ENCODE measurements at places on chromosomes 2 and 18.

DNA sequence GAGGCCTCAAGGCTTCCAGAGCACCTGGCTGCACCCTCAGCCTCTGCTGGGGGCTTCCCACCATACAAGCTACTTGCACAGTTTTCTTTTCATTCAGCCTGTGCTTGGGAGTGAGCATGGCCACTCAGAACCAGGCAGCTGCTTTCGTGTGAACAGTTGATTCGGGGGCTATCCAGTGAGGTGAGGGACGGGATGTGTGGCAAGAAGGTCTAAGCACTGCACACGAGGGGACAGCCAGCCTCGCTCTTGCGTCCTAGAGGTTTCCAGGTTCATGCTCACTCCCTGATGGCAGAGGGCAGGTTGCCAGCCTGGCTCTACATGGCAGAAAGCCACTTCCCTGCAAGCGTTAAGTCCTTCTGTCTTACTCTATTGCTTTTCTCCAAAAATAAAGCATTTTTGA, 146.2 kb downstream of the MBP start:
- no peak for DNase-seq

GRCh38 chr18:72114801-72115594, 429.1 kb downstream of the CBLN2 start:
- no peak for DNase-seq

- no peak for DNase-seq
Observed at GRCh38 chr2:239625156-239625845, 224.5 kb upstream of the HDAC4 start.

DNA sequence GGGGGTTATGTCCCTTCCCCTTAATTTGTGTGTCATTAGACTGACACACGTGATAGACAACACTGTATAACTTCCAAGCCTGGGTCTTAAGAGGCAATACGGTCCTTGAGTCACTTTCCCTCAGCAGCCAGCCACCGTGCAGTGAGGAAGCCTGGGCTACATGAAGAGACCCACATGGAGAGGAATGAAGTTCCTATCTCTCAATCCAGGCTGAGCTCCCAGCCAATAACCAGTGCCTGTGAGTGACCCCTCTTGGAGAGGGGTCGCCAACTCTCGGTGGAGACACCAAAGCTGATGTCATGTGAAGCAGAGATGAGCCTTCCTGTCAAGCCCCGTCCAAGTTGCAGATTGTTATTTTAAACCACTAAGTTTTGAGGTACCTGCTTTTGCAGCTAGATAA, 5.7 kb upstream of the WDSUB1 start:
- no peak for DNase-seq

GRCh38 chr2:39119732-39120520, 925 bp downstream of the SOS1 start:
- DNase-seq = peak; percentile 52

DNA sequence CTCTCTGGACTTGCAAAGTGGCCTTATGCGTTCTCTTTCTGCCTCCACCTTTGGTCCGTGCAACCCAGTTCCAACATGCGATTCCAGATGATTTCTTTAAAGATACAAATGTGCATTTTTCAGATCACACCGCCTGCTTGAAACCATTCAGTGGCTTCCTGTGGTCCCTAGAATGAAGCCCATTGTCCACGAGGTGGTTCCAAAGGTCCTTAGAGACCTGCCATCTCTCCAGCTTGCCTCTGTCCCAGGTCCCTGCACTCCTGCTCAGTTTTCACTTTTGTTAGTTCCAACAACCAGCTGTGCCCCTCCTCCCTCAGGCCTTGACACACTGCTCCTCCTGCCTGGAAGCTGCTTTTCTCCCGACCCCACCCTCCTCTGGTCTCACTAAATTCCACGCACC, 3.6 kb upstream of the INO80C start:
- DNase-seq = no peak

DNA sequence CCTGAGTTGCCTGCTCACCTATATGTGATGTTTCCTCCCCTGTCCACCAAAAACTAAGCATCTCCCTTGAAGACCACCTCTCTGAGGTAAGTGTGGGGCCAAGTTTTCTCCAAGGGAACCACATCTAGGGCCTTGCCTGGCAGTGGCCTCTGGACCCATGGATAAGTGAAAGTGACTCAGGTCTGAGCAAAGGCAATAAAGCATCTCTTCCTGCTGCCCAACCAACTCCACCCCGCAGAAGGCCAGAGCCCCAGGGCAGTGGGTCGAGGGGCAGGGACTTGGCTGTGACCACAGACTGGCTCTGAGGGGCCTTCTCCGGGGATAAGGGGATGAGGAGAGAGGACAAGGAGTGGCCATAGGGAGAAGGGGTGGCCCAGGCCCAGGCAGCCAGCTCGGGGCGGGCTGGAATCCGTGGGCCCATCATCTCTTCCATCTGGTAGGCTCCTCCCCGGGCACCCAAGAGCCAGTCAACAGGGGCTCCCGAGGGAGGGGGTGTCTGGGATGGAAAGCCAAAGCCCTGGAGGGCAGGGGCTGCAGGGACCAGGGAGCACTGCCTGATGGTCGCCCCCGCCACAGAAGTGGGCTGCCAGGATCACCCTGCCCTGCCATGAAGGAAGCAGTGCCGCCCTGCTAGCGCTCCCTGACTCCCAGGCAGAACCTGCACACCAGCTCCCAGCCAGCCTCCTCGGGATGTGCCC, 33.4 kb downstream of the EMX1 start:
- no peak for DNase-seq

- no peak for DNase-seq
Observed at GRCh38 chr2:37457401-37457901, 113.0 kb downstream of the QPCT start.

GRCh38 chr2:14051401-14051800, 581.1 kb upstream of the LRATD1 start:
- no peak for DNase-seq

- no peak for DNase-seq
Observed at GRCh38 chr18:64210401-64210949, 61.6 kb upstream of the LINC00305 start.

- DNase-seq = no peak
Observed at GRCh38 chr2:200618590-200619021, 32.8 kb downstream of the AOX1 start.

GRCh38 chr18:63336366-63337099, 17.0 kb upstream of the BCL2 start:
- peak; percentile 56 for DNase-seq

GRCh38 chr2:47645246-47645645, 137.7 kb upstream of the MSH6 start:
- no peak for DNase-seq

DNA sequence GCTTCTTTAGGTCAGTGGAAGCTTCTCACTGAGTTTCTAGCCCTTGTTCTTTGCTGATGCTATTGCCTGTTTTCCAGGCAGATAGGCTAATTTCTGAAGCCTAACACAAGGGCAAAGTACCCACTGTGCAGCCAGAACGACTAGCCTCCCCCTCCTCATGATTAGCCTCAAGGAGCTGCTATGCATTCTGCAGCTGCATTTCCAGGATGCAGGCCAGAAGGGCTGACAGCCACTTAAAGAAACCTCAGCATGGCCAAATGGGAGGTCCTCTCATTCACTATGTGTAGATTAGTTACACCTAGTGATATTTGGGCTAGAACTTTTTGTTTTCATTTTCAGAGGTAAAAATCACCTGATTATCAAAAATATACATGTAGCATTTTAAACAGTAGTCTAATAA, 216.0 kb downstream of the RAD51AP2 start:
- DNase-seq = no peak

DNA sequence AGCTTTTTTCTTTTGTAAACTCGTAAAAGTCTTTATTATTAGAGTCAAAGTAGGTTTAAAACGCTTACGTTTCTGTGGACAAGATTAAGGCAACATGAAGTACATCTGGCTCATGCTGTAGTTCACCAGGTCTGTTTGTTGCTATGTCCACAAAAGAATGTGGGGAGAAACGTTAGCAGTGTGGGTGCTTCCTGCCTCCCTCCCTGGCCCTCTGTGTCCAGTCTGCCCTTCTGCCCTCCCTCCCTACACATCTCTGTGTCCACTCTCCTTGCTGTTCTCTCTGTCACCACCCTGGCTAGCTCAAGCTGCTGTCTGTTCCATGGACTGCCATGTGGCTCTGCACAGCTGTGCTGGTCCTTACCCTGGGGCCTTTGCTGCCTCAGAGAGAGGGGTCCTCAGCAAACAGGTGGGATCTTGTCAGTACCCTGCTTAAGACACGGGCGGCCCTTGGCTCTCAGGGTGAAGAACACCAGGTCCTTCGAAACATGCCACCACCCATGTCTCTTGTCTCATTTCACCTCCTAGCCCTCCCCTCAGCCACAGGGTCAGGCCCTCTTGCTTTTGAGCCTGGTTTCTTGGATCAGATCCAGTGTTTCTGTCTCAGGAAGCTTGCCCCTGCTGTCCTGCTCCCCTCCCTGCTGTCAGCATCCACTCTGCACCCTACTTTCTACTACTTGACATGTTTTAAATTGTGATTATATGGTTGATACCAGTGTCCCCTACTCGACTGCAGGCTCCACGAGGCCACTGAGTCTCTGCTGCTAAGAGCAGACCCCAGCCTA, 79.2 kb downstream of the LIMS1 start:
- DNase-seq = no peak

GRCh38 chr2:239249048-239249447, 151.8 kb downstream of the HDAC4 start:
- no peak for DNase-seq

GRCh38 chr2:119697290-119698020, 18.5 kb downstream of the TMEM177 start:
- no peak for DNase-seq

DNA sequence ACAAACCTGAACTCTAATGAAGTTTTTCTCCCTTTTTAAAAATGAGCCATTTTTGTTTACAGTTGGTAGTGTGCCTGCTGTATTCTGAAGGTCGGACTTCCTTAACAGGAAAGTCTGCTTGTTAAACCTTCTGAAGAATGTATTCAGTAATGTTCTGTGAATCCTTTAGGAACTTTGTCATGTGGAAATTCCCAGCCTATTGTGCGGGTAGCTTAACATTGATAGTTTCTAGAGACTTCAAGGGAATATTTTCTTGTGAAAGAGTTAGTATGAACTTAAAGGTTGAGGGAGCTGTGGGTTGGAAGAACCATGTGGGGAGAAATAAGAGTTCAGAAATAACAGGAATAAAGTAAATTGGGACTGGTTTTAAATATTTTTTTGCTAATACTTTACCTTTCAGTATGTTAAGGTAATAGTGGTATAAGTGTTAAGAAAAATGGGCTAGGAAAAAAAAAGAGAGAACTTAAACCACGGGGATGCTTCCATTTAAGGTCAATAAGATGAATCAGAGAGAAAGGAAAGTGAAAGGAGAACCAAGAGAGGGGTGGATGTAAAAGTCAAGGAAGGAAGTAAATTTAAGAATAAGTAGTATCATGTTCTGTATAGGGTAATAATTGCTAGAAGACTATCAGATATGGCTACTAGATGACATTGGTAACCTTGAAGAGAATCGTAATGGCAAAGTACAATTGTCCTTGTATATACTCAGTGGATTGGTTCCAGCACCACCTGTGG, 90.5 kb downstream of the PMS1 start:
- DNase-seq = peak; percentile 18

DNA sequence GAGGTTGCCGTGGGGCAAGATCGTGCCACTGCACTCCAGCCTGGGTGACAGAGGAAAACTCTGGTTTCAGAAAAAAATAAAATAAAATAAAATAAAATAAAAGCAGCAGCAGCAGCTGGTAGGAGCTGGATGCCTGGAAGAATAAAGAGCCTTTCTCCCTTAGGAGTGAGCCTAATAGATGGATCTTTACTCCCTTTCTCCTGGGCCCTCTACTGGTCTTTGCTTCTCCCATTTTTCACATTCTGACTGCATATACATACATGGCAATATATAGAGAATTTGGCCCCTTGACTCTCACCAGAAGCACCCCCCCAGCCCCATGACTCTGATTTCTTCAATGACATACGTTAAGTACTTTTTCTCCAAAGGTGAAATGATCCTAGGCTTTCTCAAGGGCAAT, 9.8 kb upstream of the MALT1 start:
- DNase-seq = no peak

DNA sequence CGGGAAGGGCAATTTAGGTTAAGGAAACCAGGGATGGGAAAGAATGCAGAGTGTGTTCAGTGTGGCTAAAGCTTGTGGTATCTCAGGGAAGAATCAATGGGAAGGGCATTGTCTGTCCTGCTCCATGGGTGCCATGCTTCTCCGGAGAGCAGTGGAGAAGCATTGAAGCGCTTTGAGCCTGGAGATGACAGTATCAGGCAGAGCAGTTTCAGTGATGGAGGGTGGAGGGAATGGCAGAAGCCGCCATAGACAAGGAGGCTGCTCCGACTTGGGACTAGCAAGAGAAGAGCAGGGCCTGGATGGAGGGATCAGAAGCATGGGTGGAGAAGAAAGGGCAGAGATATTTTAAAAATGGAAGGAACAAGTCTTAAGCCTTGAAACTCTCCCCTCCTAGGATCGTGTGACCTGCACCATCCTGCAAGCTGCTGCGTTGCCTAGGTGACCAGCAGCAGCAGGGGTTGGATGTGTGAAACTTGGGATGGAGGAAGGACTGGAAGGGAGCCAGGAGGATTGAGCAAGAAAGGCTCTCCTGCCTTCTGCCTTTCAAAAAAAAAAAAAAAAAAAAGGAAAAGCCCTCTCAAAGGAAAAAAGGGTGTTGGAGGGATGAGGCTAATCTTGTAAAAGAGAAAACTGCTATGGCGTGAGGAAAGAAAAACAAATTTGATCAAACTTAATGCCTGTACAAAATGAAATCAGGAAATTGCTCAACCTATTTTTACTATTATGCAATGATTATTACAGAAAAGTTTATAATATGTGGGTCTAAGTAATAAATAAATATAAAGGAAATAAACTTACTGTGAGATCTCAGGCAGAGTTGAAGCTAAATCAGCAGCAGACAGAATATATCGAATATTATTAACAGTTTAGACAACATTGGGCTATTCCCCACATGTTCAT, 493.8 kb upstream of the NRP2 start:
- DNase-seq = no peak

DNA sequence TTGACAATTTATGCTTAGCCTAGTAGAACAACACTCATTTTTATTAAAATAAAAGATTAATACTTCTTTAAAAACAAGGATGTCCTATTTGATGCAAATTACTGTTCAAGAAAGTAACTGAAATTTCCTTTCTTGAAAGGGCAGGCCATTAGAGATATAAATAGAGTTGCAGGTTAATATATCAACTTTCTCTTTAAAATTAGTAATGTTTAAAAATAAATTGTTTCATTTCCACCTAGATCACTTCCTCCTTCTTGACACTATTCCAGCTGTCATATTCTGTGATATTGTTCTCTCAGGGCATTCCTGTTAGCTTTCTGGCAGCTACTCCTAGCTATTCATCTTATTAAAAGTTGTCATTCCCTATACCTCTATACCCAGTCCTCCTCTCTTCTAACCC, 357.9 kb upstream of the NRP2 start:
- no peak for DNase-seq

GRCh38 chr2:235112365-235112764, 160.5 kb downstream of the SH3BP4 start:
- no peak for DNase-seq

GRCh38 chr2:182186132-182186735, 200.6 kb downstream of the PPP1R1C start:
- DNase-seq = peak; percentile 37
